ENCODE measurements at places on chromosomes 4 and X.

DNA sequence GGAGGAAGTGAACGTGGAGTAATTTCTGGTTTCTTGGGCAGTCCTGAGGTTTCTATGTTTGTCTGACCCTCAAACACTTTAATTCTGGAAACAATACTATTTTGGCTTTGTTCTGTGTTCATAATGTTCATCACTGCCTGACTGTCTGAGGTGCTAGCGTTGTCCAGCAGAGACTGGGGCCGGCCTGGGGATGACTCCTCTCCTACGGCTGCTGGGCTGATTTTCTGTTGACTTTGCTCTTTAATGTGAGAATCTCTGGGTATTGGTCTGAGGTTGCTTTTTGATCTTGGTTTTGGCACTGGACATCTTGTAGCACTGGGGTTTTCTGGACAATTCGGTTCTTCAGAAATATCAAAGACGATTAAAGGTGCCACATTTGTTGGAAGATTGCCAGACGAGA is 75.8 kb downstream of the RPS3A start:
- no peak for DNase-seq

GRCh38 chr4:41058426-41058825 is 155.9 kb downstream of the APBB2 start:
- DNase-seq = no peak

DNA sequence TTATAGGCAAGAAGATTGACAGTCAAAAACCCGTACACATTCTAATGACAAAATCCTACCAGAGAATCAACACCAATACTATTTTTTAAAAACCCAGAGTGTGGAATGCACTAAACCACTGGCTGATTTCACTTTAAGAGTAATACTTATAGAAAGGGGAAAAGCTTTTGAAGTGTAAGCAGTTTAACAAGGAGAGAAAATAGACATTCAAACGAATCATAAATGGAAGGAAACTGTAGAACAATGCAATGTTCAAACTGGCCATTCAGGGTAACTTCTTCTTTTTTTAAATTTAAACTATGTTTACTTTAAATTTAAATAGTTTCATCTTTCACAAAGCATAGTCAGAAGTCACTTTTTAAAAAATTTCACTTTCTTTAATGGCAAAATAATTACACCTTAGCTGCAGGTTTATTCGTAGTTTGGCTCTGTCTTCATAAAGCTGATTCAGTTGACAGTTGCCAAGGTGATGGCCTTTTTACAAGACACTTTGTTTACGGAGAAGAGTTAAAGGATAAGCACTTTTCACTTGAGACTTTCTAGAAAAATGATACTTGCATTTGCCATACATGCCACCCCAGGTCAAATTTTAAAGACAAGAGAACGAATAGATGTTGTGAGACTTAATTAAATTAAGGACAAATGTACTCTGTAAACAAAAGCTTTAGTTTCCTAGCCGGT is 82.4 kb upstream of the KLF3 start:
- no peak for DNase-seq

DNA sequence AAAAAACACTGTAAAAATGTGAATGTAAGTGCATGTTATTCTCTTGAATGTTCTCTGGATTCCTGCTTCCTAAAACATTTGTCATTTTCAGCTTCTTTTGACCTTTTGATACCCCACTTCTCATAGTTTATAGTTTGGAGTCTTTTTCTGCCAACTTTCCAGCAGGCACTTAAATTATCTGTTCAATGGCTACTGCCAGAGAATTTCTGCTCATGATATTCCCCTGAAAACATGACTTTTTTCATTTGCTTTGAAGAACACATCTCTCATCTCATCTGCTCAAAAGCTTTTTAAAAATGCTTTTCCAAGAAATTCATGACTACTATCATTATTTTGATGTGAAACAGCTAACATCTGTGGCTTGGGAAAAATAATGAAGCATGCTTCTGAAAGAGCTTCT is 269.7 kb upstream of the PCDH7 start:
- DNase-seq = no peak

DNA sequence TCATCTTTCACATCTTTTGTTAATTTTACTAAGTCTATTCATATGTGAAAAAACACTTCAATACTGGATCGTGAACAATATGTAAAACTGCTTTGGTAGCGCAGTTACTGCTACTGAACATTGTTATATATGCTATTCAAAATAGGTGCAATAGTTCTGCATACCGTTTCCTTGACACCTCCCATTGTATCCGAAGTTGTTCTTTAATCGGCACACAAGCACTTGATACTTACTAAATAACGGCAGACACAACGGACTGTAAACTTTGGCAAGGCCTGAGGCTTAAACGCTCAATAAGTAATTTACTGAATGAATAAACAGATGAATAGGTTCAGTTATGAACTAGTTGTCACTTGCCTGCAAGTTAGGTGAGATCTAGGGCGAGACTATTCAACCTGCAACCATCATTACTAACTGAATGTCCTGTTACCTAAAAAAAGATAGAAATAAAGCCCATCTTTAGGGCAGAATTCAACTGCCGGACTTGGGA is 620 bp downstream of the ANAPC10 start:
- DNase-seq = no peak

- DNase-seq = no peak
Observed at GRCh38 chr4:182272151-182272550, 28.9 kb downstream of the TENM3 start.

DNA sequence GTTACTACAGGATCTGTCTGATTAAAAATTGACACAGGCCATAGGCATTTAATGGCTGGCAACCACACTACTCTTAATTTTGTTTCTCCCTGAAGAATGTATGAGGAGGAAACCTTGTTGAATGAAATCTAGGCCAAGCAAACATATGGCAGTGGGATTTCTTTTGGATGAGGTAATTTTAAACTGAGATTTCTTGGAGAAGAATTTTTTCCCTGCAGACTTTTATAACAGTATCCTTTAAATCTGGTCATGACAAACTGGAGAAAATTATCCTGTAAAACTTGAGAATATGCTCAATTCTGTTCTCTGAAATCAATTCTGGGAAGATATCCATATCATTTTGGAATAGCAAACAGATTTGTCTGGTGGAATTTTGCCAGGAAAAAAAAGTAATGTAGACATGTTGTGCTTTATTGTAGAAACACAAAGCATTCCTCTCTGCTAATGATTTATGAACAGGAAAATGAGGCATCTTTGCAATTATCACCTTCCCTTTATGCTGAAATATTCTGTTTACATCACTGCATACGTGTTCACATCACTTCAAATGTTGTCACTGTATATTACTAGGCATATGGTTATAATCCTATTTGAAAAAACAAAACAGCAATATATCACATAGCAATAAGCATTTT is 108.3 kb upstream of the ARSJ start:
- DNase-seq = peak; percentile 90
